ENCODE measurements at places on chromosomes 2 and 18.

DNA sequence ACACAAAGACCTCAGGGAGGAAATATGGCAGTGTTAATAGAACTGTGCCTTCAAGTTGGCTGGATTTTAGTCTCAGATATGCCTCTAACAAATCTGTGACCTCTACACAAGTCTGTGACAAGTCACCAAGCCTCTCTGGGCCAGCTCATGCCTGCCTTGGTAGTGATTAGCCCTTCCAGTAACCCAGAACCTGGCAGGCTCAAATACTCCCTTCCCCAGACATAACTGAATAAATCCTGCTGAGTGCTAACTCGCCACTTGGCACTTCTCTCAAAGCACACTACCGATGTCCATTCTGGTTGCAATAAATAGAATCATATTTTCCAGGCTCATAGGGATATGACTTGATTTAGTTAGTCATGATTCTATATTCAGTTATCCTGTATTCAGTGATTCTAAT is 15.3 kb upstream of the THSD7B start:
- DNase-seq: no peak

DNA sequence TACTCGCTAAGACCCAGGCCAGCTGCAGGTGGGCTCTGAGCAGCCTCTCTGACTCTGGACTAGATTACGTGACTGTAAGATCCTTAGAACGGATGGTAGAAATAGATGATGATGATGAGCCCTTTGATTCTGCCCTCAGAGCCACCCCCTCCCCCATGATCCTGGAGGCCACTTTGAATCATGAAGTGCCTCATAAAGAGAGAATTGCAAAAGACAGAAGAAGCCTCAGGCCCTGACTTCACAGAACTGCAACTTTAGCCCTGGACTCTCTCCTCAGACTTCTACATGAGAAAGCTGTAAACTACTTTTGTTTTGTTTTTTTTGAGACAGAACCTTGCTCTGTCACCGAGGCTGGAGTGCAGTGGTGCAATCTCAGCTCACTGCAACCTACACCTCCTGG is 15.4 kb upstream of the TET3 start:
- no peak for DNase-seq

- DNase-seq: no peak
Observed at GRCh38 chr2:98505311-98505808, 60.7 kb downstream of the INPP4A start.

- no peak for DNase-seq
Observed at GRCh38 chr2:9274701-9275343, 68.2 kb downstream of the ASAP2 start.

DNA sequence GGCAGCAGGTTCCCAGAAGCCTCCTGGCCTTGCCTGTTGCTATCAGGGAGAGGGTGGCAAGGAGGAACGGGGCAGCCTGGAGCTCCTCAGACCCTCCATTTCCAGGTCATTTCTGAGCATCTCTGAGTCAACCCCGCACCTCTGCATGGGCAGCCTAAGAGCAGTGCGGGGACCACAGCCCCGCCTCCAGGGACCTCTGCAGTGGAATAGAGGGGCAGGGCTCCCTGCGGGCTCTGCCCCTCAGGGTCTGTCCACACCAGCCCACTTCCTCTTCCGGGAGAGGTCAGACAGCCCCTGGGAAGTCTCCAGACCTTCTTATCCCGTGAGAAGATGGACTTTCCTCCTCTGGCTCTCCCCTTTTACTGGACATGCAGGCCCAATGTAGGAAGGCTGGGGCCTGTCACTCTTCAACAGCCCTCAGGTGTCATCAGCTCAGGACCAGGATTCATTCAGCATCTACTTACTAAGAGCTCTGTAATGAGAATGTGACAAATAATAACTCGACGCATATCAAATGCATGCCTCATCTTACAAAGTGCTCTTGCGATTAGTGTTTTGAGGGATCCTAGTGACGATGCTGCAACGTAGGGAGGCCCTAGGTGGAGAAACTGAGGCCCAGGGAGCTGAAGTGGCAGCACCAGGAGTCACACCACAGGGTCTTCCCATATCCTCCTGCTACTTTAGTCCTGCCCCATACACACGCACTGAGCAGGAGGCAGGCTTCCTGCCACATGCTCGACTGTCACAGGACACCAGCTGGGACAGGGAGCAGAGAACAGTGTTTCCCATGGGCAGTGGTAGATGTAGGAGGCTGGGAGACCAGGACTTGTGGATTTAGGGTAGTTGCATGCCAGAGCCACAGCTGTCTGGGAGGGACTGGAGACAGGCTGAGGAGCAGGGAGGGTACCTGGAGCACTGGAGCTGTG is 28.0 kb downstream of the SH2D6 start:
- no peak for DNase-seq

- DNase-seq: no peak
Observed at GRCh38 chr2:26528836-26529235, 50.9 kb upstream of the OTOF start.

GRCh38 chr2:219965287-219966194 is 338.1 kb downstream of the SLC4A3 start:
- no peak for DNase-seq

GRCh38 chr2:12978066-12978835 is 261.5 kb downstream of the TRIB2 start:
- DNase-seq: no peak

DNA sequence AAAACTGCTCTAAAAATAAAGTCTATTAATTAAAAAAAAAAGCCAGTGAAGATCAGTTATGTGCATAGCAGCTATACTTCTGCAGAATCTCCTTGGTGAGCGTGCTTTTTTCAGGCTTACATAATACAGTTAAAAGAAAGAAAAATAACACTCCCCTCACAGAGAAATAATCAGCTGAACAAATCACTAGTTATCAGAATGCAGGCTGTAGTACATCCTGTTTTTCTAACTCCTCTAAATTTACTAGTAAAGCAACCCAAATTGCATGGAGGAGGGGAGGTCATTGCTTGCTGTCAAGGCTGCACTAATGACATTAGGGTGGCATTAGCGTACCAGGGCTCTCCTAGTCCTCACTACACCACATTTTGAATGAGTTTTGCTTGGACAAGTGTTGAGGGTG is 192.2 kb downstream of the PLCL1 start:
- no peak for DNase-seq

DNA sequence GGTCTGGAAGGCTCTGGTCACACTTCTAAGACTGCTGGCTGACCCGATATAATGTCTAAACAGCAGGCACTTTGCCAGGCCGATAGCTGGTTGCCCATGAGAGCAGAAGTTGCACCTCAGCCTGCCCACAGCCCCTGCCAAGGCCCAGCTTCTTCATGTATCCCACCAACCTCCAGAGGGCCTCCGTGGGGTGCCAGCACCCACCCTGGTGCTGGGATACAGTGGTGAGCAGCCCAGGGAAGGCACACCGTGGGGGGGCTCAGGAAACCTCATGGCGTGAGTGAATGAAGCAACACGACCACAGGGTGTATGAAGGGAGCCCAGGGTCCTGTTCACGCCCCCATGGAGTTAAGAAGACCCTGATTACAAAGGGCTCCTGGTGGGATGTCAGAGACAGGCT is 16.2 kb upstream of the GLI2 start:
- DNase-seq: no peak

DNA sequence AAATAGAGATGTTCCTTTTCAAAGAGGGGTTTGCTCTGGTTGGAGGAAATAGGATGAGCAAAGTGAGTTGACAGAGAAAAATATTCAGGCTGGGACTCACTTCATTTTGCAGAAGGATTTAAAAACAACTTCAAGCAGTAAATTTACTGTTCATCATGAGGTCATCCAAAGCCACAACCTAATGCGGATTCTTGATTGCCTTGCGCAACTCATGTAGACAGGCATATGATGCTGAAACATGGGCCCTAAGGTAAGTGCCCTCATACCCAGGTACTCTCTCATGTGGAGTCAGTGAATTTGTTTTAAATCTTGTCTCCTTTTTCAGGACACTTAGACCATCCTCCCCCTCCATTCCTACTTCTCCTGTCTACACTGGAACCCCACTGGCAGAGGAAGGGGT is 51.9 kb upstream of the LYPD1 start:
- no peak for DNase-seq

- no peak for DNase-seq
Observed at GRCh38 chr2:127437781-127438726, 19.8 kb downstream of the PROC start.

GRCh38 chr18:79334496-79335233 is 61.1 kb upstream of the NFATC1 start:
- DNase-seq: no peak

GRCh38 chr18:35623255-35623654 is 41.7 kb downstream of the GALNT1 start:
- DNase-seq: no peak

DNA sequence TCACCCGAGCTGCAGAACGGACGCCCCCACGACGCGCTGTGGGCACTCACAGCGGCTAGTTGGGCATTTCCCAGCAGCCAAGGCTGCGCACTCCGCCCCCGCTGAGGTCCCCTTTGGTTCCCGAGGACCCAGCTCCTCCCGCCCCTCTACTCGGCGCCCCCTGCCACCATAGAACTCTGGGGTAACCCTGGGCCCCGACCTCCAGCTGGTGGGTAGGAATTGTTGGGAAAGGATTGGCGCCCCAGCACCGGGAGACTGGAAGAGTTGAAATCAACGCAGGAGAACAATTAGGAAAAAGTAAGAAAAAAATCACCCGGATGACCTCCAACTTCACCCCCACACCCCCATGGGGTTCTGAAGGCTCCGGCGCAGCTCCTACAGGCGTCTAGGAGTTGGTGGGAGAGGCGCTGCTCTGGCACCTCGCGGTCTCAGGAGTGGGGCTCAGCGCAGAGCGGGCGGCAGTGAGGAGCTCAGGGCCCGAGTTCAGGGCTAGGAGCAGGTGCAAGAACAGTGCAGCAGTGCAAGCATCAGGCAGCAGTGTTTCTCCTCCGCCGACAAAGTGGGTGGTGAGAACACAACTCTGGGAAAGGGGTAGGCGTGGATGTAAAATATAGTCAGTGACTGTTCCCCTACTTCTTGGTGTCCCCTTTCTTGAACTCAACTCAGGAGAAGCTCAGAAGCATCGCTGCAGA is 14.0 kb downstream of the POU3F3 start:
- no peak for DNase-seq

DNA sequence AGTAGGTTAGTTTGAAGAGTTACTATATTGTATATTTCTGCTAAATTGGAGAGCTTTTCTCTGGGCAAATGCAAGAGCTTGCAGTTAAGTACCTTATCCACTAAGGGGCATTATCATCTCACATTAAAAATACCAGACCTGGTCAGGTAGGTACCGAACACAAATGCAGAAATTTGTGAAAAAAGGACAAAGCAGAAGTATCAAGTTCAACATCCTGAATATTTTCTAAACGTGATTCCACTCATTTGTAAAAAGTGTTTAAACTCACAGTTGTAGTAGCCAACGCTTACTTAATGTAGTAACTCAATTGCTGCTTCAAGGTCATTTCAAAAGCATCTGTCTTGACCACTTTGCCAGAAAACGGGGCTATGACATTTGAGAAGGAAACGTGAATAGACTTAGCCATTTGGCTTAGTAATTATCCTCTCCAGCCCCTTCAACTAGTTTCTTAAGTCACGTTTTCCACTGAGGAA is 52.1 kb downstream of the CYRIA start:
- DNase-seq: no peak
